ENCODE measurements at places on chromosomes 1 and 21.

- no peak for DNase-seq
Measured at GRCh38 chr1:24745711-24746413, 615 bp downstream of the CLIC4 start.

DNA sequence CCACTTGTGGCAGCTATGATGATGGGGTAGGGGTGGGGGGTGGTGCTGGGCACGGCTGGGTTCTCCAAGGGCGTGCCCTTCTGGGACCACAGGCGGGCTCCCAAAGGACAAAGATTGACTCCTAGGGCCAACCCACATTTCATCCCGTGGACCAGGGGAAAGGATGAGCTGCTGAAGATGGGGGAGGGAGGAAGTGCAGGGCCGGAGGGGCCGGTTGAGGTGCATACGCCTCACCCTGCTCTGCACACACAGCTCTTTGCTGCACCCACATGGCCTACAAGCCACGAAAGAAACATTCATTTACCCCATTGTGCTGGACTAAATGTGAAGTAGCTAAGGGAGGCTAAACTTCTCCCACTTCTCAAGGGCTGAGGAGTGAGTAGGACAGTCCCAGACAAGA is 34.2 kb upstream of the GNPAT start:
- no peak for DNase-seq

DNA sequence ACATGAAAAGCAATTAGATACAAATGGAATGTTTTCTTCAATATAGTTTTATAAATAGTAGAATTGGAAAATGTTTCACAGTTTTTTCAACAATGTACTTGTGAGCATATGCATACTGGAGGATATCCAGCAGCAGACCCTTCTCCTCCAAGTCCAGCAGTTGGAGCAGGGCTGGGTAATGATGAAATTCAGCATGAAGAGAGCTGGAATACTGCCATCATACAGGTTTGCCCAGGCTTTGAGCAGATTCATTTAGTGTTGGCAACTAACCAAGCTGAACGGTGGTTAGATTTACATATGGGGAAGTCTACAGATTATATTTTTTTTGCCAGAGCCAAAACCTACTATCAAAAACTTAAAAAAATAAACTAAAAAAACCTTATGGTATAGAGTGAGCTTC is 38.3 kb downstream of the WDR3 start:
- no peak for DNase-seq

GRCh38 chr1:14925336-14926136 is 228.0 kb upstream of the TMEM51 start:
- no peak for DNase-seq

GRCh38 chr1:26057189-26057588 is 10.2 kb downstream of the TRIM63 start:
- no peak for DNase-seq

DNA sequence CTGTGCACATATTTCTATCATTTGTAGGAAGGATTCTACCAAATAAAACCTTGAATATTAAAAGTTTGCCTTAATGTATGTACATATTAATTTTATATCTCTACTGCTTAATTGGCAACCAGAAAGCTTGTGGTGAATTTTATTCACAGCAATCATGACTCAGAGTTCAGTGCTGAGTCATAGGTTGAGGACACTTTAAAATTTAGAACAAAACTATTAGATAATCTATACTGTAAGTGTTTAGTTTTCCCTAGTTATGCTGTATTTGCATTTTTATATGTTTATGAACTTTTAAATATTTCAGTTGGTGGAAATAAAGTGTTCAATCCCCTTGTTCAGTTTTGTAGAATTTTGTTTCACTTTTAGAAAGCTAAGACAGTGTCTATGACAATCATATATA is 841.5 kb downstream of the KCNT2 start:
- no peak for DNase-seq

DNA sequence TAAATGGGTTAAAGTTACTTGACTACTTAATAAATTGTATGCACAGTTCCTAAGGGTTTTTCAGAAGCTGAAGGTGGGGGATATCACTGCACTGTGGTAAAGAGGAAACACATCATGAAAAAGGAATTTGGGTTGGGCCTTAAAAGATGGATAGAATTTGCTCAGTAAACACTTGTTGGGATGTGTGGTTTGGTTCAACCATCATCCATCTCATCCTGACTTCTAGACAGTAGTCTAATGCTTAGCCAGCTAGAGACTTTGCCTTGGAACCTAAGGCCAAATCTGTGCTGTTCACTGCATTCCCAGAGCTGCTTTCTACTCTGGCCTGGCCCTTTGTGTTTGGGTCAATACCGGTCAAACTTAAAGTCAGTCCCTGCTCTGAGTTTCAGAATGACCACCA is 30.6 kb downstream of the LY9 start:
- no peak for DNase-seq

DNA sequence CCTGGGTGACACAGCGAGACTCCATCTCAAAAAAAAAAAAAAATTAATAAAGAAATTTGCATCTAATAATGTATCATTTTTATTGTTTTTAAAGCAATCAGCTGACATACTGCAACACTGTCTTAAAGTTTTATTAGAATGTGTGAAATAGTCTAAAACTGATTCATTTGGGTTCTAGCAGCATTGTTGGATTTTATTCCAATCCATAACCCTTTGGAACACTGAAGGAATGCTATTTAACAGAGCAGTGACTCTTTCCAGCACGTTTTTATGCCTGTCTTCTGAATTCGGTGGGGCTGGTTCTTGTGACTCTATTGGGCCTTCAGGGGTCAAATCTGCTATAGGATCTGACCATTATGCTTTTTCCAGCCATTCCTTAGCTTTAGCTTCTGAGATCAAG is 18.2 kb upstream of the FMO4 start:
- no peak for DNase-seq

- DNase-seq: no peak
Measured at GRCh38 chr1:40539338-40539737, 7.9 kb downstream of the ZNF684 start.
